NCI-H345 (cell line): ENCODE measurements at places on chromosomes 2 and 18.

DNA sequence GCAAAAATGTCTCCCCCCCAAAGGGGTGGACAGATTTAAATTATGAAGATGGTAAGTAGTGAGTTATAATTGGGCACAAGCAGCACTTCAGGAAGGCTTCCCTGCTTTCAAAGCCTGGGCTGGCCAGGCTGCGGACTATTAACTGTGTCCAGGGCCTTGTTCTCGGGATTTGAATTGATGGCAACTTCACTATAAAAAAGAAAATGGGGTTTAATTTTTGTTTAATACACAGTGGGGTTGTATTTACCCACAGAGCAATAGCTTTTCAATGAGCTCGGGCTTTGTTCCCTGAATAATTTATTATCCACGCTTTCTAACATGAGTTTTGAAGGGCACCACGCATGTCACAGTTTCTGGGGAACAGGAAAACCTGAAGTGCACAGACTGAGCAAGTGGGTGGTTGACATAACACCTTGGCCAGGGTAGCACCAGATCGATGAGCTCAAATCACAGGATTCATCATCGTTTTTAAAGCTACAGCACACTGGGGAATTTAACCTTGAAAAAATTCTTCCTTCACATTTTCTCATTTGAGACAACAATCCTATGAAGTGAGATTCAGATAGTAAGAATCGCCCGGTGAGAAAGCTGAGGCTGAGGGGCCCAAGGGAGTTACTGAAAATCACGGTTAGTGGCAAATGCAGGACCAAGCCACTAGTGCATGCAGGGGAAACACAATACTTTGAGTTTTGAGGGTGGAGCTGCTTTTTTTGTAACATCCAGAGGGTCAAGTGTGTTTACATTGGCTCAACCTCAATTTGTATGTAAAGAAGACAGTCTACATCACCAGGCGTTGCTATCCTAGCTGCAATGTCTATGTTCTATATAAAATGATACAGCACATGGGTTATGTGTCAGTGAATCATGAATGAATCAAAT lies 28.9 kb upstream of the LMAN1 start:
- DNase-seq, result peak; percentile 85

GRCh38 chr2:44121899-44122298 lies 46.8 kb upstream of the PPM1B start:
- DNase-seq, result no peak

DNA sequence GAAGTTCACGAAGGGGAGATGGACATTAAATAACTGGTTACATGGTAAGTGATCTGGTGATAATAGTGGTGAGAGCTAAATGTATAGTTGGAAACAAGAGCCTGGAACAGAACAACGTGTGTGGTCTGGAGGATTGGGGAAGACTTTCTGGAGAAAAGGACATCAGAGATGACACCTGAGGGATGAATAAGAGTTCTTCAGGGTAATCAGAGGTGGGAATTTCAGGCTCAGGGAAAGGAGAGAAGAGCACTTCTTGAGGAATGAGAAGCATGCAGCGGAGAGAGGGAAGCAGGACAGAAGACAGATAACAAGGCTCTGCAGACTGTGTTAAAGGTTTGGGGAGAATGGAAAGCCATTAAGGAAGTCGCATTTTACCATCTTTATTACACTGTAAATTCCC lies 450.7 kb downstream of the TNS1 start:
- no peak for DNase-seq

- no peak for DNase-seq
Observed at GRCh38 chr2:54768772-54769428, 45.4 kb downstream of the EML6 start.

DNA sequence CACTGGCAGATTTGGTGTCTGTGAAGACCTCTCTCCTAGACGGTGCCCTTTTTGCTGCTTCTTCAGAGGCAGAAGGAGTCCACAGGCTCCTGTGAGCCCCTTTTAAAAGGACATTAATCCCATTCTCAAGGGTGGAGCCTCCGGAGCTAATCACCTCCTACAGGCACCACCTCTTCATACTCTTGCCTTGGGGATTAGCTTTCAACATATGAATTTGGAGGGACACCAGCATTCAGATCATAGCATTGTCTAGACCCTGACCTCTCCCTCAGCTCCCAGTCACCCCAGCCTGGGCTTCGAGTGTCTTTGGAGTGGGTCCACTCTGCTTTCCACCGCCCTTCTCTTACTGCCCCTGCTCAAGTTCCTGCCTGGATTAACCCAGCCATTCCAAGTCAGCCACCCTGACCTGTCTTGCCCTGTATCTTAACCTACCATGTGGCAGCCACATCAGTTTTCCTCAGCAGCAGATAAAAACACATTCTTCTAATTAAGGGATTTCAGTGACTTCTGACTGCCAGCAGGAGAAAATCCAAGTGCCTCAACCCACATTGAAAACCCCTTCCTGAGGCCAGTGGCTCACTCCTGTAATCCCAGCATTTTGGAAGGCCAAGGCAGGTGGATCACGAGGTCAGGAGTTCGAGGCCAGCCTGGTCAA lies 6.1 kb upstream of the NCL start:
- DNase-seq, result no peak

- DNase-seq, result peak; percentile 77
Observed at GRCh38 chr2:106542746-106543359, 55.7 kb downstream of the CD8B2 start.
